ENCODE measurements at places on chromosomes 1 and 21.

GRCh38 chr21:28799926-28800325 lies 192.8 kb downstream of the LTN1 start:
- DNase-seq = no peak

GRCh38 chr1:1419813-1420653 lies 1.0 kb downstream of the ANKRD65 start:
- no peak for DNase-seq

DNA sequence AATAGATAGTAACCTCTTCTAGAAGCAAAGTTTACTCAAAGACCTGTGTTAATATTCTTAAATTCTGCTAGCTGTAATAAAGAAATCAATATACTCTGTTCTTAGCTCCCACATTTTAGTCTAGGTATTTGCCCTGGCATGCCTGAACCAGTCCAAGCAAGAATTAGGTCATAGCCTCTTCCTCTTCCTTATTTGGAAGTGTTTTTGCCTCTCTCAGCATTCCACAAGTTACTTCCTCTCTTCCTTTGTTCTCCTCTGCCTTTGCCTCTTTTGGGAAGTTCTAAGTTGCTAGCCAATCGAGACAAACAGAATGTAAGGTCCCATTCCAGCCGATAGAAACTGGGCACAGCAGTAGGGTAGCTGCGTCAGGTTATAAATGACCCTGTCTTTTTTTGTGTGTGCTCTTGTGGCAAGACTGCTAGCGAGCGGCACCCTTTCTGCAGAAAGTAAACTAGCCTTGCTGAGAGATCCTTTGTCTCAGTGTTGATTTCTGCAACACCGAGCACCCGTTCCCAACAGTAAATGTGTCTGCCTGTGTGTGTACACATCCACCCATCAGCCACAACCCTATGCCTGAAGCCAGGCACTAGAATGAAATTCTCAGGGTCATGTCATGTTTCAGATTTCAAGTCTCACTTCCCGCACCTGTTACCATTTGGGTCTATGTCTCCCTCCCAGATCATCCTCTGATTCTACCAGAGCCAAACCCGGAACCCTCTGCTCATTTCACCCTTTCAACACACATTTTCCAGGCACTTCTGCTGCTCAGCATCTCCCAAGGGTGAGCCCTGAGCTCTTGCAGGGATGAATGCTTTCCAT lies 37.5 kb downstream of the LRRC3 start:
- no peak for DNase-seq

- no peak for DNase-seq
Measured at GRCh38 chr1:158864595-158864994, 33.4 kb downstream of the MNDA start.

- no peak for DNase-seq
Measured at GRCh38 chr1:177346790-177347359, 176.1 kb downstream of the BRINP2 start.
